ENCODE measurements at places on chromosomes 6 and 20. TPM values are rescaled to one million over a fixed set of nuclear protein-coding genes. Genes with fewer than 3 reads are reported as not detected.

GRCh38 chr20:47441774-47442150 lies 59.9 kb upstream of the NCOA3 start:
- no peak overlapping the region for H3K4me3 ChIP-seq
- H3K36me3 ChIP-seq = no peaks in the 10 kb centered on the region
- H3K27ac ChIP-seq = no peak overlapping the region
- H3K4me1 ChIP-seq = no peaks in the 10 kb centered on the region
- no peak for DNase-seq

DNA sequence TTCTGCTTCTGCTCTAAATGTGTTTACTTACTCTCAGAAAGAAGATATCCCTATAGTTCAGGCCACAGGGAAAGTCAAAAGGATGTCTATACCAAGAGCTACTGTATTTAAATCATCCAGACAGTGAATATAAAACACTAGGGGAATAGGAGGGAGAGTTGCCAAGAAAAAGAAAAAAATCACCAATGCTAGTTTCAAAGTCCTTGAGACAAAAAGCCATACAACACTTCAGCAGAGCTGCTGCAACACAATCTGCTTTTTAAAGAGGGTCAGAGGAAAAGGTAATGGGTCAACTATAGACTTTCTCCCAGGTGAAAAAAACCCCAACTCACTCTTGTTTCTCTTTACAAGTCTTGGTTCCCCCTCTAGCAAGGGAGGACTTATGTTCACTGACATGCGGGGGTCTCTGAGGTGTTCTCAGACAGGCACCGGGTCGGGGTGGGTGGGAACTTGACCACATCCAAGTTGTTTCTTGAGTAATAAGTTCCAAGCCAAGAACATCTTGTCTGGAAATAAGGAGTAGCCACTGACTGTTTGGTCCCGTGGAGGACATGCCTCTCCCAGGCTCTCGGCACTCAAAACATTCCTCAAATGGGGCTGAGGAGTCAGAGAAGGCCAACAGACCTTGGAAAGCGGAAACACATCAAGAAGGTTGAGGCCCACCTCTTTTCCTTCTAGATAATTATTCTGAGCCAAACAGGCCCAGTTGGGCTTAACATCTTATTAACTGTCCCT lies 47.7 kb downstream of the GJA10 start:
- H3K4me1 ChIP-seq = peaks cover 18% of the 10 kb centered on the region
- H3K36me3 ChIP-seq = no peaks in the 10 kb centered on the region
- H3K27me3 ChIP-seq = peaks cover 3% of the 10 kb centered on the region
- H3K4me3 ChIP-seq = no peak overlapping the region

DNA sequence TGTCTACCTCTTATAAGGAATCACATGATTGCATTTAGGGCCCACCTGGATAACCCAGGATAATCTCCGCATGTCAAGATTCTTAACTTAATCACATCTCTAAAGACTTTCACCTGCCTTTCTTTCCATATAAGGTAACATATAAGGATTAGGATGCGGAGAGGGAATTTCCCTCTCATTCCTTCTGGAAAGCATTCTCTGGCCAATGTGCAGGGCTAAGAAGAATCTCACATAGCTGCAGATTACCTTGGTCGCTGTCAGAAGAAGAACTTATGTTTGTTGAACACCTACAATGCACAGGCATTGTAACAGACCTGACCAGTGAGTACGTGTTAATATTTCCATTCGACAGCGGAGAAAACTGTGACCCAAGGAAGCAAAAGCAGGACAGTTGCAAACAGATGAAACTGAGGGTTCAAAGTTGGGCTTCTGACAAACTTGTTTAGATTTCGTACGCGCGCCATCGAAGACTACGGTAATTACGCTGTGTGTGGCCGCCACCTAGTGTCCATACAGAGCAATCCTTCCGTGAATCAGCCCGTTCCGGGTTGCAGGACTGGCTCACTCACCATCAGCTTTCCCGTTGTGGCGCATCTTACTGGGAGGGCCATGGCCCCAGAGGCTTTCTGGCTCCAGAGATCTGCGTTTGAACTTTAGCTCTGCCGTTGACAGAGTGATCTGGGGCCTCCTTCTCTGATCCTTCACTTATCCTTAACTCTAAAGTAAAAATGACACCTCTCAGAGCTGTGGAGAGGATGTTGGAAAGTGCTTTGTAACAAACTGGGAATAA lies 9.5 kb downstream of the C20orf202 start:
- H3K4me3 ChIP-seq = no peak overlapping the region
- H3K27ac ChIP-seq = no peak overlapping the region
- DNase-seq = peak; percentile 62
- no peaks in the 10 kb centered on the region for H3K4me1 ChIP-seq

GRCh38 chr6:48996461-48997119 lies 466.5 kb downstream of the MMUT start:
- H3K27ac ChIP-seq = no peak overlapping the region
- no peaks in the 10 kb centered on the region for H3K36me3 ChIP-seq
- no peak overlapping the region for H3K4me3 ChIP-seq
- DNase-seq = no peak

- no peaks in the 10 kb centered on the region for H3K36me3 ChIP-seq
- peaks cover 6% of the 10 kb centered on the region for H3K27me3 ChIP-seq
- no peaks in the 10 kb centered on the region for H3K4me1 ChIP-seq
- H3K4me3 ChIP-seq = no peak overlapping the region
- no peak for DNase-seq
- H3K27ac ChIP-seq = no peak overlapping the region
Observed at GRCh38 chr20:55174172-55174571, 698.8 kb downstream of the DOK5 start.

- H3K4me1 ChIP-seq = peaks cover 6% of the 10 kb centered on the region
- peak overlapping the region; percentile 64 for H3K4me3 ChIP-seq
- H3K27me3 ChIP-seq = no peaks in the 10 kb centered on the region
- peak overlapping the region; percentile 35 for H3K27ac ChIP-seq
Observed at GRCh38 chr6:43070028-43070632, 6.0 kb upstream of the PTK7 start.

DNA sequence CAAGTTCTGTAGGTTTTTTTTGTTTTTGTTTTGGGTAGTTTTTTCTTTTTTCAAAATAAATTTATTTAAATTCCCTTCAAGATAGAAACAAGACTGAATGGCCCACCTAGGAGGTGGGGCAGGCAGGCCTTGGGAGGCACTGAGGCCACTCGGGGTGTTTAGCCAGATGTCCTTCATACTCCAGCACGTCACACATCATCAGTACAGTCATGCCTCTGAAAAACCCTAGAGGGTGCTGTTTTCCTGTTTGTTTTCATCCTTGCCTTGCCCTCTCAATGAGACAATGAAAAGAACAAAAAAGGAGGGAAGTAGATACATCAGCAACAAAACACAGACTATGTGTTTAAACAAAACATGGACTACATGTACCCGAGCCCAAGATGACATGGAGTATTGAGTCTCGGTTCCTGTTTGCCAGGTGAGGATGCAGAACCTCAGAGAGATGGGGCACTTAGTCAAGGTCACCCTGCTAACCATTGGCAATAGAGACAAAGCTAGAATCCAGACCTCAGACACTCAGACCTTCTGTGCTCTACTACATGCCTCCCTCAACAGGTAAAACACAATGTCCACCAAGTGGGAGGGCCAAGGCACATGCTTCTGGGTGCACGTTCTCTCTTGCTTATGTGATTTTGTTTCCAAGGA lies 26.8 kb upstream of the CLIC5 start:
- no peaks in the 10 kb centered on the region for H3K4me1 ChIP-seq
- no peaks in the 10 kb centered on the region for H3K36me3 ChIP-seq
- DNase-seq = no peak
- no peak overlapping the region for H3K27ac ChIP-seq
- no peaks in the 10 kb centered on the region for H3K27me3 ChIP-seq
- no peak overlapping the region for H3K4me3 ChIP-seq

- H3K27me3 ChIP-seq = no peaks in the 10 kb centered on the region
- H3K36me3 ChIP-seq = no peaks in the 10 kb centered on the region
- no peak for DNase-seq
- no peak overlapping the region for H3K27ac ChIP-seq
Observed at GRCh38 chr6:151876122-151876521, 68.6 kb downstream of the ESR1 start.

DNA sequence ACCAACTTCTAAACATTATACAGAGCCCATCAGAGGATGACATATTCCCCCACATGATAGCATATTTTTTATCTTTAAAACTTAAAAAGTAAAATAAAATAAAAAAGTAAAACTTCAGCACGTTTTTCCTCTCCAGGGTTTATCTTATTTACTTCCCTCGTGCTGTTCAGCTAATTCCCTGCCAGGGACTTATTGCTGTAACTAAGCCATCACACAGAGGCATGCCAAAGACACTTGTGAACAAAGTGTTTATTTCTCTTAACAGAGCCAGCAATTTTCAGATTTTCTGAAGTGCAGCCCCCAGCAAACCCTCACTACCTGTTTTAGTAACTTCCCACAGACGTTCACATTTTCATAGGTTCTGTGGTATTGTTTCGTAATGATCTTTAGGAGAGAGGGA lies 293.8 kb downstream of the ZNF217 start:
- no peak overlapping the region for H3K4me3 ChIP-seq
- no peaks in the 10 kb centered on the region for H3K4me1 ChIP-seq
- H3K36me3 ChIP-seq = no peaks in the 10 kb centered on the region
- no peak overlapping the region for H3K27ac ChIP-seq
- no peak for DNase-seq

The FABP7 gene
- total RNA-seq = 256 TPM

DNA sequence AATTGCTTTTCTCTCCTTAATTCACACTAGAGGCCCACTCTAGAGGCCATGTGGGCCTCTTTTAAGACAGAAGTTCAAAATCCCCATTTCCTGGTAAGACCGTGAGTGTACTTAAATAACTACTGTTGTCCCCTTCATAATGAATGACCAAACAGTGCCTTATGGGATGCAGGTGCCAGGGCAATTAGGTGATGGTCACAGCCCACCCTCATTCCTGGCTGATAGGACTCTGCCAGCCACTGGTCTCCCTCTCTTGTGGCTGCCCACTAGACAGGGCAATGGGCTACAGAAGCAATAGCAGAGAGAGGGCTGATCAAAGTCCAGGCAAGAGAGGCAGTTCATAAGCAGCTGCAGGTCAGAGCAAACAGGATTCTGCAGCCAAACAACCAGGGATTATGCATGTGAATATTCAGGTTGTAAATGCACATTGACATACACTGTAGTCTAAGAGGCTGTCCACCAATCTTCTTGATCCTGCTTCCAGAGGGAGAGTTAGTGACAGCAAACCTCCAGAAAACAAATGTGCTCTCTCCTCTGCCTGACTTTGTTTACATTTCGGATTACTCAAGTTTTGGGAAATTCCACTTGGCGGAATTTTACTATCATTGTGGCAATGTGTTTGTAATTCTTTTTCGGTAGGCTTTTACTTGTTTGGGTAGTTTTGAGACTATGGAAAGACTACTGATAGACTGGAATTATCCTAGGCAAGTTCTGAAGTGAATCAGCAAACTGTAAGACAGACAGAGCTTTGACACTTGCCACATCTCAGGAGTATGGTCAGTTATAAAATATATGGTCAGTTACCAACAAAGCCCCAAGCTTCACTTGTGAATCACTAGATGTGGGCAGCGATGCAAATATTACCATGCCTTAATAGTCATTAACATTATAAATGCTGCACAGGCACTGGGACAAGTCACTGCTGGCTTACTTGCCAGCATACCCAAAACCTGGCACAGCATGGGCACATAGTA lies 12.8 kb downstream of the PTPRK start:
- peak overlapping the region; percentile 45 for H3K27ac ChIP-seq
- no peak overlapping the region for H3K4me3 ChIP-seq
- peaks cover 21% of the 10 kb centered on the region for H3K4me1 ChIP-seq
- no peak for DNase-seq
- no peaks in the 10 kb centered on the region for H3K27me3 ChIP-seq
- no peaks in the 10 kb centered on the region for H3K36me3 ChIP-seq

DNA sequence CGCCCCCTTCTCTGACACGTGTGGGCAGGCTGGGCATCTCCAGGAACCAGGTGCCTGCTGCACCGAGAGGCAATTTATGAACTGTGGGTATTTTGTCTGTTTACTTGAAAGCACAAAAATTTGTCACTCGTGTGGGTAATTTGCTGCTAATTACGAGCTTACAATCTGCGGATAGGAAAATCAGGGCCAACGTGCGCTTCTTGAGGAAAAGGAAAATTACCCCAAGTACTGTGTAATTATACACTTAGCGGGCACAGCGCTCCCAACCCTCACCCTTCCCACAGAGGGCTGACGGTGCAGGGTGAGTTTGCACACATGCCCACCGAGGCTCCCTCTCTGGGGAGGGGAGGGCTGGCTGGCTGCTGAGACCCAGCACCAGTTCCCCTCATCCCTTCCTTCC lies 25.3 kb upstream of the MDGA1 start:
- no peaks in the 10 kb centered on the region for H3K36me3 ChIP-seq
- no peak overlapping the region for H3K4me3 ChIP-seq
- no peak for DNase-seq
- no peaks in the 10 kb centered on the region for H3K4me1 ChIP-seq

The RNF182 gene
- total RNA-seq = 3.0 TPM

- H3K27ac ChIP-seq = no peak overlapping the region
- no peaks in the 10 kb centered on the region for H3K27me3 ChIP-seq
- DNase-seq = no peak
Observed at GRCh38 chr20:36519012-36519719, 22.2 kb upstream of the MYL9 start.
